ENCODE measurements at places on chromosomes 1 and 21.

- no peak for DNase-seq
Measured at GRCh38 chr1:77539519-77540142, 142.8 kb downstream of the ZZZ3 start.

DNA sequence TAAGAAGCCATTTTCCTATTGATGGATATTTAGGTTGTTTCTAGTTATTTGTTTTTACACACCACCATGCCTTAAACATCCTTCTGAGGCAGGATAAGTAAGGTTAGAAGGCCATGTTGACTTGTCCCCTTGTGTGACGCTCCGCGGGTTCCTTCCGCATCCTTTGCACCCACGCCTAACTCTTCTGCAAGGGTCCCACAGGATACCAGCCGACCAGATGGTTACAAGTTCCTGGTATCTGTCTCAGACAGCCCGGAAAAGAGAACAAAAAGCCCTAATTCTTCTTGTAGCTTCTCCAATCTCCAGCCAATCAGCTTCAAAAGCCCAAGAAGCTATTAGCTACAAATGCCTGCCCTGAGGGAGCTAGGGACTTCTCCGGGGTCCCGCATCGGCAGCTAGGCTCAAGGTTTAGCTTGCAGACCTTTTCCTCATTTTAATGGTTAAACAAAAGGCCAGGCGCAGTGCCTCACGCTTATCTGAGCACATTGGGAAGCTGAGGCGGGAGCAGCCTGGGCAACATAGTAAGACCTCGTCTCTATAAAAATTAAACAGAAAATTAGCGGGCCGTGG, 4.9 kb upstream of the OTUD3 start:
- DNase-seq: no peak

DNA sequence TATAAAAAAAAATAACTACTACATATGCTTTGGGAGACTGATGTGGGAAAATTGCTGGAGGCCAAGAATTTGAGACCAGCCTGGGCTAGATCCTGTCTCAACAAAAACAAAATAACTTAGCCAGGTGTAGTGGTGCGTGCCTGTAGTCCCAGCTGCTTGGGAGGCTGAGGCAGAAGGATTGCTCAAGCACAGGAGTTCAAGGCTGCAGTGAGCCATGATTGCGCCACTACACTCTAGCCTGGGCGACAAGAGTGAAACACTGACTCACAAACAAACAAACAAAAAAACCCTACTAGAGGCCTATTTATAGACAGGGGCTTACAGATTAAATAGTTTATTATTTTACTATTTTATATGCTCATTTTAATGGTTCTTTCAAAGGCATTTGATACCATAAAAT, 80.0 kb downstream of the LHX4 start:
- no peak for DNase-seq

GRCh38 chr1:230073371-230074035, 6.5 kb downstream of the GALNT2 start:
- DNase-seq: no peak
